ENCODE measurements at places on chromosomes 12 and 14.
A peak's percentile ranks its signal among the peaks of the same experiment; 100 is the strongest.

GRCh38 chr14:98886982-98887381 lies 385.0 kb downstream of the BCL11B start:
- no peak for DNase-seq

GRCh38 chr12:91111366-91112325 lies at the start of gene LUM:
TSS of gene LUM (minus strand) at chr12:91111494. CDS start at chr12:91108979, 2,515 bp downstream.
- no peak for DNase-seq

GRCh38 chr14:93105362-93105761 lies 10.4 kb downstream of the ITPK1 start:
- DNase-seq, result no peak

GRCh38 chr12:121917950-121918678 lies at the start of gene CFAP251:
TSS of gene CFAP251 (plus strand) at chr12:121918592. CDS start at chr12:121921306, 2,714 bp downstream.
- DNase-seq, result peak; percentile 93

DNA sequence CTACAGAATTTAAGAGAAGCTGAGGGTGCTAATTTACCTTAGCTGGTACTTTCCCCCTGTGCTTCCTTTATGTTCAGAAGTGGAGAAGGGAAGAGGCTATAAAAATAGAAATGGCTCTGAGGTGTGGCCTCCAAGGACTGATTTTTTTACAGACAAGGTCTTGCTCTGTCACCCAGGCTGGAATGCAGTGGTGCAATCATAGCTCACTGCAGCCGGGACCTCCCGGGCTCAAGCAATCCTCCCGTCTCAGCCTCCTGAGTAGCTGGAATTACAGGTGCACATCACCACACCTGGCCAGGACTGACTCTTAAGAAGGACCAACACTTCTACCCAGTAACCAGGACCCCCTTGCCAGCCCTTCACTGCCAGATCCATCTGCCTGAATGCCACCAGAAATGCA lies 23.9 kb upstream of the NAP1L1 start:
- DNase-seq, result no peak

- DNase-seq, result no peak
Measured at GRCh38 chr12:2410496-2410895, 357.7 kb downstream of the CACNA1C start.

DNA sequence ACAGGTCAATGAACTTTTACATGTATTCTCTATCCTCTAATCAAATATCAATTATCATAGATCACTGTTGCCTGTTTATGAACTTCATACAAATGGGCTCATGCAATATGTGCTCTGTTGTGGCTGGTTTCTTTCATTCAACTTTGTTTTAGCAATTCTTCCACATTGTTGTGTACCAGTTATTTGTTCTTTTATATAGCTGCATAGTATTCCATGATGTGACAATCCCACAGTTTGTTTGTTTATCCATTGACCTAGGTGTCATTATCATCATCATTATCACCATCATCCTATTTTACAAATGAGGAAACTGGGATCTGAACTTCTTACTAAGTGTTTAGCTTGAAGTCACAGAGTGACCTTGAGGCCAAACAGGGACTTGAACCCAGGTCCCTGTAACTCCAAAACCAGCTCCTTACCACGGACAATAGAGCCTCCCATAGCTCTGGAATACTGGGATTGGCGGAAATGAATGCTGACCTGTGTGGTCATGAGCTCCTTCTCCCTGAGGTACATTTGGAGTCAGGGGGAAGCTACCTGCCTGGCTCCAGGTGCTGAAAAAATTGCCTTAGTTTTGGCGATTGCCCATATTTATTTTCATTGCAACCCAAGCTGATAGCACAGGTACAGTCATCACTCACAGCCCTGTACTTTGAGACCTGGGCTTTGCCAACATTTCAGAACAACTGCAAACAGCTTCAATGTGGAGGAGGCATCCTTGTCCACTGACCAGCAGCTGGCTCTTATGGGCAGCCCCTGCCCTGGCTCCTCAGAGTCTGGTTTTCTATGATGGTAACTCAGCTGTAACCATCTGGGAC lies 9.2 kb downstream of the ZFP36L1 start:
- DNase-seq, result no peak

GRCh38 chr12:3123729-3124128 lies 46.5 kb downstream of the TSPAN9 start:
- DNase-seq, result no peak

GRCh38 chr14:32480337-32480736 lies 151.2 kb downstream of the AKAP6 start:
- DNase-seq, result no peak

- no peak for DNase-seq
Measured at GRCh38 chr14:69317780-69318179, 57.8 kb downstream of the GALNT16 start.

GRCh38 chr12:57837864-57838562 lies 8.5 kb downstream of the CTDSP2 start:
- DNase-seq, result no peak

Data from activated T-helper 1 cell treated with Interleukin-2 at 50 U/mL for 16 hours (primary cell).